Activated T-cell treated with anti-CD3 and anti-CD28 coated beads, Interleukin-2, amount 50 U/mL, for 72 hours (primary cell): ENCODE measurements at places on chromosomes 16 and 17. TPM values are rescaled to one million over a fixed set of nuclear protein-coding genes. Genes with fewer than 3 reads are reported as not detected.

GPR142 gene
- total RNA-seq = not detected

MT4 gene
- total RNA-seq = not detected

PLCD3 gene
- 4.5 TPM for total RNA-seq

STX1B gene
- total RNA-seq = 2.2 TPM

RAP1GAP2 gene
- total RNA-seq = 3.1 TPM

TMEM235 gene
- total RNA-seq = not detected

TSNAXIP1 gene
- 0.39 TPM for total RNA-seq

TEKT5 gene
- not detected for total RNA-seq

TIMP2 gene
- total RNA-seq = 2.6 TPM

DYNLL2 gene
- 32.9 TPM for total RNA-seq

SPNS2 gene
- 1.1 TPM for total RNA-seq

C17orf107 gene
- total RNA-seq = 3.4 TPM

MPP3 gene
- not detected for total RNA-seq

CPD gene
- 46.5 TPM for total RNA-seq

ZFPM1 gene
- total RNA-seq = 12.2 TPM

TAOK2 gene
- 31.1 TPM for total RNA-seq

NPIPA8 gene
- total RNA-seq = not detected

TNP2 gene
- not detected for total RNA-seq

HOXB3 gene
- 8.1 TPM for total RNA-seq

NR1D1 gene
- 4.5 TPM for total RNA-seq

ARHGAP23 gene
- 2.7 TPM for total RNA-seq

RGS11 gene
- 0.67 TPM for total RNA-seq

KRTAP17-1 gene
- total RNA-seq = not detected

HOXB8 gene
- total RNA-seq = not detected

TERF2IP gene
- 69.3 TPM for total RNA-seq

KRT28 gene
- total RNA-seq = not detected

SLC9A5 gene
- 7.9 TPM for total RNA-seq

ABCA10 gene
- total RNA-seq = 2.0 TPM

MYH2 gene
- not detected for total RNA-seq

CACNA1H gene
- 0.48 TPM for total RNA-seq

TP53TG3C gene
- not detected for total RNA-seq

SLC35G3 gene
- not detected for total RNA-seq

TPPP3 gene
- 0.16 TPM for total RNA-seq

UNC45B gene
- 0.05 TPM for total RNA-seq

ATP2A3 gene
- total RNA-seq = 108 TPM

ASPHD1 gene
- total RNA-seq = 0.82 TPM

MYH8 gene
- total RNA-seq = not detected

SLC47A1 gene
- total RNA-seq = 1.5 TPM

KRT222 gene
- not detected for total RNA-seq

C1QTNF8 gene
- not detected for total RNA-seq

SUZ12 gene
- total RNA-seq = 58.7 TPM

EPX gene
- total RNA-seq = not detected

TSPAN10 gene
- total RNA-seq = 0.63 TPM

TEX19 gene
- total RNA-seq = 0.17 TPM

SMURF2 gene
- 18.3 TPM for total RNA-seq

ACAP1 gene
- total RNA-seq = 690 TPM
